ENCODE measurements at places on chromosomes 3 and 15. TPM values are rescaled to one million over a fixed set of nuclear protein-coding genes. Genes with fewer than 3 reads are reported as not detected.

CYP1A1 gene
- total RNA-seq: 1.6 TPM

DNA sequence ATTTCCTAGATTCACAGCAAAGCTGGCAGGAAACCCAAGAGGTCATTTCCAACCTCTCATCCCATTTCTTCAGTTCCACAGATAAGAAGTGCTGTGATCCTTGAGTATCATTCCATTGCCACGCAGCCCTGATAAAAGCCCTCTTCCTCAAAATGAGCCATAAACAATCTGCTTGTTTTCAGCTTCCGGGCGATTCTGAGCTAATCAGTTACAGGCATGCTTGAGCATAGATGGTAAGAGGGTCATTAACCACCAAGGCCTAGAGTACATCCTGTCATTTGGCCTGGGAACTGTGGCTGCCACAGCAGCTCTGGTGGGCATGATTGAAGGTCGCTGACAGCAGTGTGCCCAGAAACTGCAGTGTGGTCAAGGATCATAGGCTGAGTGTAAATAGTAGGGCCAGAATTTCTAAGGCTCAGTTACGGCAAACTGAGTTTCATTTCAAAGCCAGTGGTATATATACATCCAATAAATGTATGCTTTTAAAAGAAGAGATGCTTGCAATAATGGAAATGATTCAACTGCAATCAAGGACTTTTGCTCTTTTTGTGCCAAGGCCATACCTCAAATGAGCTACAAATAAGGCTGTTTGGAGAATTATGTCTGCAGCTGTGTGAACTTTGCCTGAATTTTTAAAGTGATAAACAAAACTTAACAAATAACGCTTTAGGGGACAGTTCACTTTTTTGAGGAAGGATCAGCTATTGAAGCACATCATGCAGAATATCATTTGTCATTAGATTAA, 47.3 kb downstream of the P3H2 start:
- no peak for DNase-seq

- DNase-seq: no peak
These were observed 984 bp downstream of the FGF7 start for GRCh38 chr15:49423901-49424550.

- DNase-seq: no peak
These were observed 642.0 kb upstream of the KCNMB2 start for GRCh38 chr3:177894081-177894728.

GRCh38 chr15:87522997-87523396, 733.5 kb downstream of the NTRK3 start:
- no peak for DNase-seq
